Vagina (tissue), 2 donors: ENCODE measurements at places on chromosomes 6 and 20. TPM values are rescaled to one million over a fixed set of nuclear protein-coding genes. Genes with fewer than 3 reads are reported as not detected.

EYS gene
- total RNA-seq: not detected

DSP gene
- total RNA-seq: 802 TPM

OR2H1 gene
- total RNA-seq: not detected

TGM6 gene
- not detected for total RNA-seq

DNA sequence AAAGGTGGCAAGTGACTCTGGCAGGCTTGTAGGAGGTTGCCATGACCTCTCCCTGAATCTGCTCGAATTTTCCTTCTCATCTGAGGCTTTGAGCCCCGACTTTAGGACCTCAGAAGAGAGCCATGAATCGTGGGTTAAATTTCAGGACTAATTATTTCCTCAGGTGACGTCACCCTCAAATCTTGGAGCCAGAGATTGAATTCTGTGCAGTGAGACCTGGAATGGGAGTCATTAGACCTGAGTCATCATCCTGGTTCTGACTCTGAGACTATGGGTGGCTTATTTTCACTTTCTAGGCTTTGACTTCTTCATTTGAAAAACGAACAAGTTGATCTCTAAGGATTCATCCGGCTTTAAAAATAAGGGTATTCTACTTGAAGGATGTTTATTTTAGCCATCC lies 48.5 kb upstream of the PDYN start:
- no peak for DNase-seq
- no peaks in the 10 kb centered on the region for H3K4me1 ChIP-seq
- H3K27me3 ChIP-seq: no peaks in the 10 kb centered on the region
- no peak overlapping the region for H3K27ac ChIP-seq
- H3K4me3 ChIP-seq: no peak overlapping the region

DNA sequence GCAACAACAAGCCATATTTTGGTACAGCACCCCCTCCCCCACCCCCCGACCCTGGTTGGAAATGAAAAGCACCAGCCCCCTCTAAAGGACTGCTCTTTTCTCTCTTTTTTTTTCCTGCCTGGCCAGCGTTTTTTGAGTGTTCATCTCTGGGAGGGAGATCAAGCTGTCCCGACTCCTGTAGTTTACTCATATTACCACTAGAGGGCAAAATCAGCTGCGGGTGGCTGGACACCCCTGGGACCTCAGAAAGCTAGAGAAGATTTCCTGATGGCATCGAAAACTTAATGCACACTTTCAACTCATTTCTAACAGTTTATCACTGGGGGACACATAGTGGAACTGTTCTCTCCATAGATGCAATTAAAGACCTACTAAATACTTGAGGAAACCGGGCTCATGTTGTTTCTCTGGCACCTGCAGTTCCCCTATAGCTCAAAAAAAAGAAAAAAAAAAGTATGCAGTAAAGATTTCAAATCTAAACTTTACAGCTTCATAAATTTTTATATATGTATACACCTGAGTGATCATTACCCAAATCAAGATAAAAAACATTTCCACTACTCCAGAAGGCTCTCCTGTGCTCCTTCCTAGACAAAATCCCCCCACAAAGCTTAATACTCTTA lies 24.4 kb downstream of the CNBD2 start:
- H3K4me1 ChIP-seq: no peaks in the 10 kb centered on the region
- DNase-seq: no peak
- no peak overlapping the region for H3K4me3 ChIP-seq
- no peak overlapping the region for H3K27ac ChIP-seq
- no peaks in the 10 kb centered on the region for H3K36me3 ChIP-seq

DNA sequence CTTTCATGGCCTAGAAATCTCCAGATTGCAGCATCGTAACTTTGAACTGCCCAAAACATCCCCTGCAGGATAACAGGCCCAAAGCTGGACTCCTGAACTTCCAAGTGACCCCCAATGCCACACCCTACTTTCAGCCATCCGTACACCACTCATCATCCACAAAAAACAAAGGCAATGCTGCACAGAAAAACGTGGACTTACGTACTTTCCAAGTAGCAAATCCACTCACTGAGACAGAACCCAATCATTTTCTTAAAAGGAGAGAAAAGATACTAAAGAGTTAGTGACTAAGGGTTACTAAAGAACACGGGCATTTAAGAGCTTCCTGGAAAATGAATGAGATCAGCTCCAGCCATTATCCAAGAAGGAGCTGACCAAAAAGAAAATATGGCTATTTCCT lies 211.0 kb downstream of the WDR27 start:
- peak overlapping the region; percentile 68 for H3K27ac ChIP-seq
- no peak overlapping the region for H3K4me3 ChIP-seq
- DNase-seq: no peak
- H3K4me1 ChIP-seq: peaks cover 17% of the 10 kb centered on the region

DNA sequence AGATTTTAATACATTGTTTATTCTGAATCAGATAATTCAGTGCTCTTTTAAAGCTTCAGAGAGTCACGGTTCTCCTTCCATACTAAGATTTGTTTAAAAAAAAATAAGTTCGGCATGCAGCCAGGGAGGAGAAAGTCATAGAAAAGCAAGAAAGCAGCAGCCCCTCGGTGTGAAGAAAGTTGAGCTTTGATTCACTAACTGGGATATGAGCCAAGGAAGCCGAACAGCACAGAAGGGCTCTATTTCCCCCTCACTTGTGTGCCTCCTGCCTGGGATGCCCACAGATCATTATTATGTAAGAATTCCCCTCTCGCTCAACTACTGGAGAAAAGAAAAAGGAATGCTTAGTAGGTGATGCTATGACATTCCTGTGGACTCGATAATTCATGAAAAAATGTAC lies 69.3 kb upstream of the SYNJ2 start:
- no peaks in the 10 kb centered on the region for H3K27me3 ChIP-seq
- DNase-seq: no peak
- no peaks in the 10 kb centered on the region for H3K4me1 ChIP-seq
- no peak overlapping the region for H3K4me3 ChIP-seq
- peaks cover 27% of the 10 kb centered on the region for H3K36me3 ChIP-seq
- no peak overlapping the region for H3K27ac ChIP-seq

DNA sequence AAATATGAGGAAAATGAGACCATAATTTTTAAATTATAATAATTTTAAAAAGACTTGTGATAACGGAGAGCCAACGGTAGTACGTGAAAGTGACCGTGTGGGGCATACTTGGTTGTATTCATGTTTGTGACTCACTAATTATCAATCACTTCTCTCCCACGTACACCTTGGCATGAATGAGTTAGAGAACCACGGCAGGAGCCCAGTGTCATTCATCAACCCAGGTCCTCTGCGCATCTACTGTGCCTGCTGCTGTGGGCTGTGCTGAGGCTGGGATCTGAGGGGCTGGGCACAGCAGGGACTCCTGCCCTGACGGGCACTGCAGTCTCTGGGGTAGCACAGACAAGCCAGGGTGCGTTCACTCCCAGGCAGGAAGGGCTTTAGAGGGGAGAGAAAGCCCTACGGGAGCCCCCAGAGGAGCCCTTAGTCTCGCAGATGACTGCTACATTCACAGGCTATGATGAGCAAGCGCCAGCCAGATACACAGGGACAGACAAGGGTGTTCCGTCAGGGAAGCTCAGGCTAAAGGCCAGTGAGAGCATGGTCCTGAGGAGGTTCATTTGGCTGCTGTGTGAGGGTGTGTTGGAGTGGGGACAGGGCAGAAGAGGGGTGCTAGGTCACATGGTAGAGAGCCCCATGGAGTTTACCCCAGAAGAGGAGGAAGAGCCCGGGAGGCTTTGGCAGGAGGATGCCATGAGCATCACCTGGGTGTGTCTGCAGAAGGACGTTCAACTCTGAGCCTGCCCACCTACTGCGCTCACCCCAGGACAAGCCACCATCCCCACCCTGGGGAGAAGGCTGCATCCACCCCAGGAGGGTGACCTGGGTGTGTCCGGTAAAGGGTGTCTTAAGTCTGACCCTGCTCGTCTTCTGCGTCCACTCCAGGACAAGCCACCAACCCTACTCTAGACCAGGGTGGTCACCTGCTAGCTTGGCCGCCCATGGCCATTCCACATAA lies 8.2 kb upstream of the RPS6KA2 start:
- H3K27me3 ChIP-seq: no peaks in the 10 kb centered on the region
- no peaks in the 10 kb centered on the region for H3K36me3 ChIP-seq
- no peak overlapping the region for H3K27ac ChIP-seq

- DNase-seq: no peak
- no peak overlapping the region for H3K4me3 ChIP-seq
- no peaks in the 10 kb centered on the region for H3K27me3 ChIP-seq
- no peaks in the 10 kb centered on the region for H3K4me1 ChIP-seq
Observed at GRCh38 chr6:12450467-12450866, 160.3 kb downstream of the EDN1 start.

DNA sequence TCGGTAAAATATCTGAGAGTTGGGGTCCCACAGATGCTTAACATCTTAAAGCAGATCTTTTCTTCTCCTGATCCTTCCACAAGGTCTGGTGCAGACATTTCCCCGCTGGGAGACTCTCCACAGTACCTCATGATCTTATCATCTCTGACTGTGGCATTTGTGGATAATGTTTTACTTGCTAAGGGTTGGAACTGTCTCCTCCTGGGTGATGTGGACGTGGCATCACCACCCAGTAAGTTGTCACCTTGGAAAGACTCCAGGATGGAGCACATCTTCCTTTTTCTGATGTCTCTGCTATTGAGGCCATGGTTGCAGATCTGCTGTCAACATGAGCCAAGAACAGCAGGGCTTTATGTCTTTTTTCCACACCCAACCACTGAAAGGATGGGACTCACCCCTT lies 42.0 kb upstream of the FANCE start:
- no peak for DNase-seq
- H3K4me3 ChIP-seq: no peak overlapping the region
- H3K27ac ChIP-seq: no peak overlapping the region
- H3K36me3 ChIP-seq: no peaks in the 10 kb centered on the region

DNA sequence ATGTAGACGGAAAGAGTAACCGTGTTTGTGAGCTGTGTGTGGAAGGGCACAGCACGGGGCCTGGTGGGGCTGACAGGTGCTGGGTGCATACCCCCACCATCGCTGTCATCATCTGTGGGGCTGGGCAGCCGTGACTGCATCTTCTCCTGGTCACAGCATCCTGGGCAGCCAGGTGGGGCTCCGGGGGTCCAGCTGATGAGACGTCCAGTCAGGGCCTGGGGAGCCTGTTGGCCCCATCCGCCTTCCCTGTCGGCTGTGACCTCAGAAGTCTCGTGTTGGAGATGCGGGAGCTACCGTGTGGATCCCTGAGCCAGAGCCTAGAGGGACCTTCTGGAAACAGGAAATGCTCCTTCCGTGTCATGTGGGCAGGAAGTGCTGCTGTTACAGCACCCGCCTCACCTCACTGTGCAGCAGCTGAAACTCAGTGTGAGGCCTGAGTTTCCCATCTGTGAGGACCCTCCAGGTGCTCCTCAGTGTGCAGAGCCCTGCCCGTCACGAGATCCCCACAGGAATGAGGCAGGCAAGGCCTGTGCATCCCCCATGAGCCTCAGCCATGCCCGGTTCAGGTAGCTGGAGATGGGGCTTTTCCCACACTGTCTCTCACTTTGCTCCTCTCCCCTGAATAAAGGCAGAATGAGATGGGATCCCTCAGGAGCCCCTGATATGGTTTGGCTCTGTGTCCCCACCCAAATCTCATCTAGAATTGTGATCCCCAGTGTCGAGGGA lies 108.7 kb downstream of the ERMARD start:
- H3K4me3 ChIP-seq: no peak overlapping the region
- peaks cover 14% of the 10 kb centered on the region for H3K4me1 ChIP-seq
- H3K36me3 ChIP-seq: no peaks in the 10 kb centered on the region
- no peak overlapping the region for H3K27ac ChIP-seq

DNA sequence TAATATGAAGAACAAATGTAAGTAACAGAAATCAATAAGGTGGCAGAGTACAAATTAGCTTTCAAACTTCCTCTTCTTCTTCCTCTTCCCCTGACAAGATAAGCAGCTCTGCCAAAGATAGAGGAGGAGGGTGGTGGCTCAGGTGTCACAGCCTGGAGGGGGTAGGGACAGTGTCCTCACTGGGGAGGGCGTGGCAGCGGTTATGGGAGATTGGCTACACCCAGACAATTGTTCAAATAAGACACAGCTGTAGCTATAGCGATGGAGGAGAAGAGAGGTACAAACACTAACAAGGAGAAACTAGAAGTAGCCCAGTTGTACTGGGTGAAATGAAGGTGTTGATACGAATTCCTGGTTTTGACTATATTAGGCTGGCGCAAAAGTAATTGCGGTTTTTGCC lies 198.5 kb downstream of the TBXT start:
- H3K4me1 ChIP-seq: no peaks in the 10 kb centered on the region
- peak; percentile 16 for DNase-seq
- H3K36me3 ChIP-seq: no peaks in the 10 kb centered on the region
- H3K27me3 ChIP-seq: no peaks in the 10 kb centered on the region

- no peaks in the 10 kb centered on the region for H3K36me3 ChIP-seq
- no peak for DNase-seq
- H3K4me1 ChIP-seq: peaks cover 20% of the 10 kb centered on the region
- H3K27ac ChIP-seq: no peak overlapping the region
- no peak overlapping the region for H3K4me3 ChIP-seq
Observed at GRCh38 chr20:35788796-35789195, 17.0 kb downstream of the PHF20 start.

DNA sequence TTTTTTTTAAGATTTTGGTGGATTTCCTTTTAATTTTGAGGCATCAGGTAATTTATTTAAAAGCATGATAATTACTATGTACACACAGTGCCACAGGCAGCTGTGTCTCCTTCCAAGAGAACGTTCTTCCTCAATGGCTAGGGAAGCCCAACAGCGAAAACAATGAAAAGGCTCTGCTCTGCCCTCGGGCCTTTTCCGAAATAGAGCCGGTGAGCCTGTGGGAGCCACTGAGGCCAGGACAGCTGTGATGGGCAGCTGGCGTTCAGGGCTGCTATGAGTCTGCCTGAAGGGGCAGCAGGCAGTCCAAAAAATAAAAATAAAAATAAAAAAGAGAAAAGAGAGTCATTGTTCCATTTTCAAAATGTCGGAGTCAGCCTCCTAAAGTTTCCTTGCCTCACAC lies 443.8 kb downstream of the KIF16B start:
- no peaks in the 10 kb centered on the region for H3K4me1 ChIP-seq
- no peaks in the 10 kb centered on the region for H3K27me3 ChIP-seq
- no peak overlapping the region for H3K4me3 ChIP-seq
- H3K27ac ChIP-seq: no peak overlapping the region
- no peak for DNase-seq
- H3K36me3 ChIP-seq: no peaks in the 10 kb centered on the region

DNA sequence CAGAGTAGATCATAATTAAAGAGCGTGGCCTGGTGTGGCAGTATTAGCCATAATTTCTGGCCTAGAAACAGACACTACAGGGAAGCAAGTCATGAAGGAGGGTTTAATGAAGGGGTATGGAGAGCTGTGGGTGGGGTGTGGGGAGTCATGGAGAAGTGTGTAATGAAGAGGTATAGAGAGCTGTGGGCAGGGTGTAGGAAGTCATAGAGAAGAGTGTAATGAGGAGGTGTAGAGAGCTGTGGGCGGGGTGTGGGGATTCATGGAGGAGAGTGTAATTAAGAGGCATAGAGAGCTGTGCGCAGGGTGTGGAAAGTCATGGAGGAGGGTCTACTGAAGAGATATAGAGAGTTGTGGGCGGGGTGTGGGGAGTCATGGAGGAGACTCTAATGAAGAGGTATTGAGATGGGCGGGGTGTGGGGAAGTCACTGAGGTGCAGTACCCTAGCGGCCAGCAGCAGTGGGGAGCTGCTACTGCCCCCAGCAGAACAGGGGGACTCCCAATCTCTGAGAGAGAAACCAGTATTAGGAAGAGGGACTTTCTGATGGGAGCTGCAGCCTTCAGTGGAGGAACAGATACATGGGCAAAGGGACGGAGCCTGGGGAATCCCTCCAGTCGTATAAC lies 145.4 kb upstream of the FOXA2 start:
- no peaks in the 10 kb centered on the region for H3K27me3 ChIP-seq
- H3K36me3 ChIP-seq: no peaks in the 10 kb centered on the region
- no peaks in the 10 kb centered on the region for H3K4me1 ChIP-seq

GRCh38 chr6:71737953-71738352 lies 148.4 kb upstream of the RIMS1 start:
- H3K4me1 ChIP-seq: no peaks in the 10 kb centered on the region
- no peak for DNase-seq
- H3K4me3 ChIP-seq: no peak overlapping the region
- no peak overlapping the region for H3K27ac ChIP-seq
- no peaks in the 10 kb centered on the region for H3K36me3 ChIP-seq
- no peaks in the 10 kb centered on the region for H3K27me3 ChIP-seq
